ENCODE measurements at places on chromosomes 5 and 9.

- no peak for DNase-seq
These were observed 635.9 kb downstream of the TLE1 start for GRCh38 chr9:81053298-81054025.

DNA sequence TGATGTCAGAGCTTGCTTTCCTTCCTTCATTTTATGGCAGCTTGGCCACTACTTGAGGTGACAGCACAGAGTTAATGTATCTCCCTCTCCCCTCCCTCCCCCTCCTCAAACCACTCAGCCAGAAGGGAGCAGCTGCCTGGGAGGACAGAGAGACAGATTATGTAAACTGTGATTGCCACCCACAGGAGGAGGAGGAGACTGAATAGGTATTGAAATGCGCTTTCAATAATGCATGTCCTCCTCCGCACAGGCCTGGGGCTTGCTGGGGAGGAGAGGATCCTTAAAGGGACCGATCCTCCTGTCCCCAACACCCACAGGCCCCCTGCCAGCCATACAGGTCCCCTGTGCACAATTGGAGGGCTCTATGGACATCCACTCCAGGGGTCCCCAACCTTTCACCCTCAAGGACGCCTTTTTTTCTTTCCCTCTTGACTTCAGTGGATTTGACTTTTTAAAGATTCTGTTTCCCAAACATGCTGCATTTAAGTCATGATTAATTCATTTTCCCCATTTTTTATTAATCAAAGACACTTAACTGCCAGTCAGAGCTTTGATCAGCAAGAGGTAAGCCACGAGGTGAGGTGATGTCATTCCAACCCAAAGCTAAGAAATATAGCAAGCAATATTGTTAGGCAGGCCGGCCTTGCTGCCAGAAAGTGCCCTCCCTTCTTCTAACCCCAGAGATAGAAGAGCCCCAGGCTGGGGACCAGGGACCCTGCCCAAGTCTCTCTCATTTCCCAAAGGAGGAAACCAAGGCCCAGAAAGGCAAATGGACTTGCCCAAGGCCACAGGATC is 47.5 kb upstream of the CPLX2 start:
- DNase-seq = no peak

DNA sequence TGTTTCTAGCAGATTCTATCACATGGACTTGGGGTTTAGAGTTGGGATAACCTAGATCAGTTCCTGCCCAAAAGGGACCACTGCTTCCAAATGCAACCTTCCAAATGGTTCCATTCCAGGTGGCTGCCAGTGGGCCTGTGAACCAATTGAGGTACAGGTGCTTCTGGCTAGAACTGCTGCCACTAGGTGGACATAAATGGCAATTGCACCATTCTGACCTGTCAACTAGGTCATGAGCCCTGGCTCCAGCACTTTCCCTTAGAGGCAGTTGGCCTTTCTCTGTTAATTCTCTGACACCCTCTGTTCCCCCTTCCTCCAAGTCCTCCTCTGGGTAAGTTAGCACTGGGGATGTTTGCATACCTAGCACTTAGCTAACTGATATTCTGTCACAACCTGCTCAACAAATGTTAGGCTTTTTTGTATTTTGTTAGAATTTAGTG is 16.6 kb upstream of the HEMGN start:
- DNase-seq = peak; percentile 77

- DNase-seq = peak; percentile 57
These were observed 132.2 kb downstream of the FBXO4 start for GRCh38 chr5:42057254-42057690.

- DNase-seq = no peak
These were observed 528.2 kb upstream of the DAP start for GRCh38 chr5:11289208-11289607.

DNA sequence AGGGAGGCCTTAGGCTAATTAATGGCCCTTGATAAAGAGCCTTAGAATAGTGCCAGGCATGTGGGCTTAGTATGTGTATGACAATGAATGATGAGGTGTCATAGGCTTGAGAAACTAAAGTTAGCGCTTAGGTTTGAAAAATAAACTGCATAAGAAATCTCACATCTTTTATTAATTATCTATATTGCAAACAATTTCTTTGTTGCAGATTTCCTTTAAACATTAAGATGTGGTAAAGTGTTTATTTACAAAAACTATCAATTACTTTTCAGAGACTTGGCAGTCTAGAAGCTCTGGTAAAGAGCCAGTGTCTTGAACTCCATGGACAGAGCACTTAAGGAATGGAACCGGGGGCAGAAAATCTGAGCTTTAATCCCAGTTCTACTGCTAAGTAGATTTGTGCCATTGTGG is 23.1 kb downstream of the MAP1B start:
- no peak for DNase-seq

GRCh38 chr9:131812116-131812790 is 72.4 kb upstream of the RAPGEF1 start:
- no peak for DNase-seq

DNA sequence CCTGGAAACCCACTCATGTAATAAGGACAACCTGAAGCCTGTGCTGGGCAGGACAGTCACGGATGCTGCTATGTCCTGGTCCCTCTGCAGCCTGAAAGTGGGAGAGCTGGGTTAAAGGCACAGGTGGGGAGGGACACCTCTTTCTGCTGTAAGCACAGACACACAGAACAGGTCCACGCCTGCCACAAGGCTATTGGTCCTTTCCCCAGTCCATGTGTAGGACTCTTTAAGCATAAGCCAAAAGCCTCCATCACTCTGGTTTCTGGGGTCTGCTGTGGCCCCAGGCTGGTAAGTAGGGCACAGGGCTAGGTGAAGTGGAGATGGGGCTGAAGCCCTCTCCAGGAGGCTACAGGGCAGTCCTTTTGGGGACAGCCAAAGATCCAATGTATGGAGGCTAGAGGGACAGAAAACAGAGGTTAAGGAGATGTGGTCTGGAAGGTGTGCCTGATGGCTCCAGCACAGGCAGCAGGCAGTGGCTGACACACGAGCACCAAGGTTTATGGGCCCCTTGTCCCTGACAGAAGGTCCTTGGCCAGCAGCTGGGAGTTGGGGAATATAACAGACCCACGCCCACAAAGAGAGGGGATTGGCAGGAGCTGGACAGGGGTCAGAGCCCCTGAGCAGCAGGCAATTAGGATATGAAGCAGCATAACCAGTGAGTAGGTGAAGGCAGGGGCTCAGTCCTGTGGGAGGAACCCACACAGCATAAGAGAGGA is 203.6 kb upstream of the MVB12B start:
- DNase-seq = no peak

- DNase-seq = no peak
These were observed 127.2 kb downstream of the CTNND2 start for GRCh38 chr5:11777096-11777495.

DNA sequence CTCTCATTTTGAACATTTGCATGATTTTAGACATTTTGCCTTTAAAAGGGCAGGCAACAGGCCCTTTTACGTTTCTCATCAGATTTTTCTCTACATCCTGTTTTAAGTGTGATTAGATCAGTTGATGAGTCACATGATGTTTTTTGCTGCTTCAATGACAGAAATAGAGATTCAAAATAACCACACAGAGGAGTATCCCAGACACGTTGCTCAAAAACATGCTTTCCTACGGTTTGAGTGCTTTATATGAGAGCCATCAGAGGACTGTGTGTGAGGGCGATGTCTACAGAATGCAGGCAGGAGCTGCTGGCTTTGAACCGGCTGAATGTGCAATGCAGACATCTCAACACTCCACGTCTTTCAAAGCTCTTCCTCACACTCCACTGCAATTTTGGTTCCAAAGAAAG is 42.1 kb downstream of the OTULIN start:
- no peak for DNase-seq

- no peak for DNase-seq
These were observed 431 bp downstream of the BNC2 start for GRCh38 chr9:16869882-16870595.

- DNase-seq = no peak
These were observed 99.8 kb upstream of the CACNA1B start for GRCh38 chr9:137777761-137778160.

- DNase-seq = no peak
These were observed 940.1 kb upstream of the WWC1 start for GRCh38 chr5:167351316-167351715.

GRCh38 chr9:99162759-99163364 is 57.9 kb downstream of the TGFBR1 start:
- no peak for DNase-seq

GRCh38 chr5:126848253-126848652 is 71.3 kb downstream of the LMNB1 start:
- no peak for DNase-seq

DNA sequence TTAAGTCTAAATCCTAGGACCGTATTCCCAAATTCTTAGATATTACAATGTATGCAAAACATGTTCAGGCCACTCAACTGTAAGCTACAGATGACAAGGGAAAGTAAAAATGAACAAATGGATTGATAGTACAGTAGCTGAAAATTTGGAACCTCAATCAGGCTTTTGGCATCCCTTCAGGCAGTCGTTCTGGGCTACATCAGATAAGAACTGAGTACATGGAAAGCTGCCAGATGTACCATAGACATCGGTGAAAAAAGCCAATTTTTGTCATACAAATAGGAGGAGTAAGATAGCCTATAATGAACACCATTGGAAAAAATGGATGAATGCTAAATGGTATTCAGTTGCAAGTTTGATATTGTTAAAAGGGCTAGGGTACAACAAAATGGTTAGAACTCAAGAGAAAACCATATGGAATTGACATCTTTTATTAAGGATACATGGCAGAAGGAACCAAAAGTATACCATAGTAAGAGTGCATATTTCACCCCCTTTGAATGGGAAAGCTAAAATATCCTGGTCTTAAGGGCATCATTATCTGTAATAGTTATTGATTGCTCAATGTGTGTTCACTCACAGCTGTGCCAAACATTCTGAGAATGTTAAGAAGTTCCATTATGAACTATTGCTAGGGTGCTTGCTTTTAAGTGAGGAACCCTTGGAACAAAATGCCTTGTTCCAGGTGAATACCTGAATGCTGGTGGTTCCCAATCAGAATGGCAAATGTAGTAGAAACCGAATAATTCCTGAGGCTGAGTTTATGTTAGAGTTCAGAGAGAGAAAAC is 86.4 kb downstream of the NR3C1 start:
- DNase-seq = no peak

GRCh38 chr5:142439207-142439860 is 114.5 kb upstream of the SPRY4 start:
- no peak for DNase-seq

DNA sequence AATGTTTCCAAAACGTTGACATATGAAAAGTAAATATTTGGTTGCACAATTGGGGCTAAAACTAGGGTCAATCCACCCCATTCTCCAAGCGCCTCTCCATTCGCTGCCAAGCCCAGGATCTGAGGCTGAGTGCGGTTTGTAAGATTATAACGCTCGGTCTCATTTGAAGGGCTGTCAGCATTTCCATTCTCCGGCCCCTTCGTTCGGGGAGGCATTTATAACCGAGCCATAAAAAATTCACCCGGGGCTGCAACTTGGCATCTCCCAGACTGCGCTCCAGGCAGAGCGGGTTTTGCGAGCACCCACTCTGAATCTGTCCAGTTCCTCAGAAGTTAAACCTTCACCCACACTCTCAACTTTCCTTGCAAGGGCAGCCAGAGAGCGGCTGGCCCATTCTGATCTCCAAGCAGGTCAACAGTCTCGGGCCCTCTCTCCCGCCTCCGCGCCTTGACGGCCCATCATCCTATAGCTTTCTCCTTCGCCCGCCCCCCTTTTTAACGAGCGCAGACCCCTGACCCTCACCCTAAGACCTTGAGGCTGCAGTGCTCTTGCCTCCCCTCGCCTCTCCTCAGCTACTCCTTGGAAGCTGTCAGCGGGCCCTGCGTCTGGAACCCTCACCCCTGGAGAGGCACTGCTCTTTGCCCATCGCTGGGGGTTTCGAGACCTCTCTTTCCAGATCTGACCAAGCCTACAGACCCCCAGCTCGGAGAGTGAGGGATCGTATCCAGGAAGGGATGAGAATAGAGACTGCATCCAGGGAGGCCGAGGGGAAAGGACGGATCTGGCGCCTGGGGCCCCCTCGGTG is 1.1 kb downstream of the SLIT3 start:
- no peak for DNase-seq

DNA sequence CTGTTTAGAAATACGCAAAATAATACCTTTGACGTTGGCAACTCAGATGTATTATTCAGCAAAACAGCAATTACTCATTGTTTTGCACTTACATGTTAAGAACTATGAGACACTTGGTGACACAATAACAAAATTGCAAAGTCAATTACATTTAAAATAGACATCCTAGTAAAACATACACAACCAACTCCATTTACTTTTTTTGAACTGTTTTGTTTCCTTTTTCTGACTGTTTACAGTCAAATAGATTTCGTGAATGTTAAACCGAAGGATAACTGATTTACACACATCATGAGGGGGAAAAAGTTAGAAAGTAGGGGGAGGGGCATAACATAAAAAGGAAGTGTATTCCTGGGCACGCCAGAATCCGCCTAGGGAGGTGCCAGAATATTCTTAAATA is 220.1 kb downstream of the MEF2C start:
- DNase-seq = no peak

DNA sequence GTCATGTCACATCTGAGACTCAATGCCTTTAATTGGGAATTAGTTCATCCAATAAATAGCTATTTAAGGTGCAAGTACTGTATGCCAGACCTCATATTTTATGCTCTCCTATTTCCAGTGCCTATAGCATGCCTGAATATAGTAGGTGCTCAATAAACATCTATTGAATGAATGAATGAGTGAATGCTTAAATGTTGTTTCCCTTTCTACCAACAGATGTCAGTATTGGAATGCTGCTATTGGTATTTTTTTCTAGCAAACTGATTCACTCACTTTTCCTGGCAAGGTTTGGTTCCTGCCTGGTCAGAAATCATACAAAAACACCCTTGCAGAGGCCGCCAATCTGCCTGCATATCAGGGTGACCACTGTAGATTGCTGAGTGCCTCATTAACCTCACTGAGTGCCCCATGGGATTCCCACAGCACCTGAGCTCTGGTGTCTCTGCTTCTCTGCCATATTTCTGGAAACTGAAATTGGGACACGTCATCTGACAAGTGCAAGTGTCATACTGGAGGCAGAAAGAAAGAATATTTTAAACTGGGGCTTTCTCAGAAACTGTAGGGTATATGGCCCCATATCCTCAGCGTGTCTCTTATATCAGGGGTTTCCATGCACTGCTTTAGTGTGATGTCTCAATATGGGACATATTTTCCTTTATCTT is 359.7 kb downstream of the TRIM32 start:
- no peak for DNase-seq
